ENCODE measurements at places on chromosomes 2 and 18.

GRCh38 chr2:118979152-118979861 is 37.3 kb downstream of the MARCO start:
- DNase-seq: no peak

DNA sequence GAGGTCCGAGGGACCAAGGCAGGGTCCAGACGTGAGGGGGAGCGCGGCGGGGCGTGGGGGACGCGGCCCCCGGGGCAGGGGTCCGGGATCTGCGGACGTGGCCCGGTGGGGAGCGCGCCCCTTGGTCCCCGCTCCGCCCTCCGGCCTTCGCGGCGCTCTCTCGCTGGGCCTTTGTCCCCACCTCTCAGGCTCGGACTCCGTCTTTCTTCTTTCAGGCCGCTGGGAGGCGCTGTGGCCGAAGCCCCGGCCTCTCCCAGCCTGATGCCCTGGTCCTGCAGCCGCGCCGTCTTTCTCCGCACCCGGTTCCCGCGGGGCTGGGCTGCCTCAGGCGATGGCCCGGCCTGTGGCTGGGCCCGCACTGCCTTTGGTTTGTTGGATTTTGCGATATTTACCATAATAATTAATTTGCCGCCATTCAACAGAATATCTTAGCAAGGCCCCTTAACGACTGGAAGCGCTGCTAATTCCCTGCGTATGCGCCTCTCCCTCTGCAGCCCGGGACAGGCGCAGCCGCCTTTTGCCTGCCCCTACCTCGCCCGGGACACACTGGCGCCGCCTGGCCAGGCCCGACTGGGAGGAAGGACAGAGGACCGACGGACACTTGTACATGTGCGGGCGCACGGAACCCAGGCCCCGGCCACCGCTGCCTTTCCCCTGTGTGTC is 10.8 kb downstream of the SIX3 start:
- no peak for DNase-seq

- no peak for DNase-seq
These were observed 17.6 kb upstream of the CASP8 start for GRCh38 chr2:201242571-201243277.

GRCh38 chr18:2822213-2822921 is 24.4 kb upstream of the EMILIN2 start:
- DNase-seq: no peak

- no peak for DNase-seq
These were observed 21.9 kb upstream of the EMILIN2 start for GRCh38 chr18:2824865-2825264.

DNA sequence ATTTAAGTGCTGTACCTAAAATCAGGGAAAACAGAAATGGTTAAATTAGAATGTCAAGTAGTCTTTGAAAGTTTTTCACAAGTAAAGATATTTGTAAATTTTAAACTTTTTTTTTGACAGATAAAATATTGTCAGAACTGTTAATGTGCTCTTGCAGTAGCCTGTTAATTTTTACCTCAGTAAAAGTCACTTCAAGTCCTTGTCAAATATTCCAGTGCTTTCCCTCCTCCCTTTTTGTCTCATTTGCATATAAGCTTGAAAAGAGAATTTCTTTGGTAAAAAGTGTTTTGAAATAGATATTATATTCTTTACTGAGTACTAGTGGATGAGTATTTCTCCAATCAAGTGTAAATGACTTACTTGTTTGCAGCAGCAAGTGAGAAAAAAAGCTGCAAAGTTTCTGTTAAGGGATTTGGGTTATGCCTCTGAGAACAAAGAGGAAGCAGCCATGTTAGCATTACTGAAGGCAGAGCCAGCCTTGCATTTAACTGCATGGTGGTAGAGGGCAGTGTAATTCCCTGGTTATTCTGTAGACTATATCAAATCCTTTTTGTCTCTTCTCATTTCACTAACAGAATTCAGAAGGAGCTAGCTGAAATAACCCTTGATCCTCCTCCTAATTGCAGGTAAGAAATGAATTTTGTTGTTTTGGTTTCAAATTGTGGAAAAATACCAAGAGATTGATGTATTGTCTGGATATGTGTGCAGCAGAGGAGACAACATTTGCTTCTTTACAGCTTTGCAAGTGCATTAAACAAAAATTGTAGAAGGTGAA is 3.2 kb downstream of the UBE2E3 start:
- DNase-seq: no peak

DNA sequence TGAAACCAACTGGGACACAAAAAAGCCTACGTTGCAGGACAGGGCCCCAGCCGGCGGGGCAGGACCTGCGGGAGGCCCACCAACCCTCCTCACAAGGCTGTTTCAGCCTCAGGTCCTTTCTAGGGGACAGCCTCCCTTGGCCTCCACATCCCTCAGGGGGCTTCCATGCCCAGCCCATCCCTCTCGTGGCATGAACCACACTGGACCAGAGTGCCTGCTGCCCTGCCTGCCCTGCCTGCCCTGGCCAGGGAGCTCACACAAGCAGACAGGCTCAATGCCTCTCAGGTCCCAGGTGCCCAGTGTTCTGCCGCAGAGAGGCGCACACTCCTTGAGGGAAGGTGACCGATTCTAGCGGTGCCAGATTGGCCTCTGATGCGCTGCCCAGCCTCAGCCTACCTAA is 57.4 kb downstream of the HDAC4 start:
- DNase-seq: no peak

- no peak for DNase-seq
These were observed 35.3 kb downstream of the NCKAP5 start for GRCh38 chr2:133532919-133533318.

DNA sequence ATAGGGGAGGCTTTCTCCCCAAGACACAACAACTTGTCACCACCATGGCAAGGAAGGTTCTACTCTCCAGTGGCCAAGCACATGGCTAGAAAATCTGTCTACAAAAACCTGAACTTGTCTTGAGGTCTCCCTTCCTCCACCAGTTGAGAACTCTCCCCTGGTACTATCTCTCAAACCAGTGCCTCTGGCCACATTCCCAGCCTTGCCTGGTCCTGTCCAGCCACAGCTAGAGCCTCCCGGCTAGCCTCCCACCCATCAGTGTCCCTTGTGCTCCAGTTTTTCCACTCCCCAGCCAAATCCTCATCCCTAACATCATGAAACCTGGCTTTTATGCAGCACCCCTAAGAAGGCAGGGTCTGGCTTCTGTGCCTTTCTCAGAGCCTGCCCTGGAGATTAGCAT is 21.2 kb upstream of the FZD5 start:
- DNase-seq: no peak

- no peak for DNase-seq
These were observed 197.3 kb downstream of the CELF4 start for GRCh38 chr18:37368110-37368954.

DNA sequence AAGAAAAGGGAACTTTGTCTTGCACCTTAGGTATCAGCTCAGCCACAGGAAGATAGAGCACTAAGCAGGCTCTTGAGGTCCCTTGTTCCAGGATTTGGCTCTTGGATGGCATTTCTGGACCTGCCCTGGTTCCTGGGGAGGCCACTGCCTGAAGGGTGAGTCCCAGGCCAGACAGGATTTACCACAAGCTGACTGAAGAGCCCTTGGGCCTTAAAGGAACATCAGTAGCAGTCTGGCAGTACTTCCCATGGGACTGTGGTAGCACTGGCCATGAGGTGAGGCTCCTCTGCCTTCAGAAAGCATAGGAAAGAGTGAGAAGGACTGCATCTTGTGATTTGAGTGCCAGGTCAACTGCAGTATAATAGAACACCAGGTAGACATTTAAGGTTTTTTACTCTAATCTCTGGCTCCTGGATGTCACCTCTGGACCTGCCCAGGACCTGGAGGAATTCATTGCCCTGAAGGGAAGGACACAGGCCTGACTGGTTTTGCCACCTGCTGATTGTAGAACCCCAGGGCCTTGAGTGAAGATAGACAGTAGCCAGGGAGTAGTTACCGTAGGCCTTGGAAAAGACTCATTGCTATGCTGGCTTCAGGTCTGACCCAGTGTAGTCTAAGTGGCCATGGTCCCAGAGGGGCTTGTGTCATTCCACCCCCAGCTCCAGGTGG is 154.4 kb upstream of the CREB1 start:
- no peak for DNase-seq

GRCh38 chr2:217636991-217637561 is 365.7 kb downstream of the TNS1 start:
- DNase-seq: no peak

GRCh38 chr2:5748946-5749345 is 56.8 kb downstream of the SOX11 start:
- DNase-seq: no peak

DNA sequence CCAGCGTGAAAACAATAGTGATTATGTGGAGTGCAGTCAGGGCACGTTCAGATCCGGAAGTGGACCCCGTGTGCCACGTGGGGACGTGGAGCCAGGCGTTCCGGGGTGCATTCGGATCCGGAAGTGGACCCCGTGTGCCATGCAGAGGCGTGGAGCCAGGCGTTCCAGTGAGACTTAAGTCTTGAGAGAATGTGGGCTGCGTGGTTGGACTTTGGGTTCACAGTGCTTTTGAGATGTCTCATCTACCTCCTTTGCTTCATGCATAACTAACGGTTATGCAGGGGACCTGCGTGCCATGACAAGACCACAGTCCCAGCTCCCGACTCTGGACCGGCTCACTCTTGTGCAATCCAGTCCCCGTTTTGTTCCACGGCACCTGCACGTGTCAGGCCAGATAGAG is 28.8 kb downstream of the CTDP1 start:
- no peak for DNase-seq

DNA sequence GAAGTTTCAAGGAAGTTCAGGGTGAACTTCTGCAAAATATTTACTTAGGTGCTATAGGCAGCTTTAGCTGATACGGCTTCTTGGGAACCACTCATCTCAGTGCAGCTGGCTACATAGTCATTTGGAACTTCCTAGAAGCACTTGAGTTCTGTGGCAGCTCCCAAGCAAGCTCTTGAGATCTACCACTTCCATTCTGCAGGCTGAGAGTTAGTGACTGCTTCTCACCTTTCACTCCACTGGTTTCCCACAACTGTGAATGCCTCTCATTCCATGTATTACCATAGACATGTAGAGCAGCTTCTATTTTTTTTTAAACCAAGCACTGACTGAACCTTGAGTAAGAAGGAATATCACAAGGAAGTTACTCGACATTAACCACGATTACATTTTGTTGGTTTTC is 994.1 kb upstream of the ACVR2A start:
- DNase-seq: no peak

- no peak for DNase-seq
These were observed 177.7 kb upstream of the ZC3H15 start for GRCh38 chr2:186308347-186308746.

GRCh38 chr2:43224571-43225092 is 1.8 kb downstream of the ZFP36L2 start:
- no peak for DNase-seq
